Type B pancreatic cell (in vitro differentiated cells): ENCODE measurements at places on chromosomes 7 and 10.

- H3K27ac ChIP-seq, result no peak overlapping the region
- H3K36me3 ChIP-seq, result peaks cover 4% of the 10 kb centered on the region
- no peak overlapping the region for H3K4me3 ChIP-seq
- no peak for DNase-seq
These were observed 6.3 kb downstream of the CFAP69 start for GRCh38 chr7:90251304-90251635.

GRCh38 chr7:155643804-155644177 lies 670 bp upstream of the RBM33 start:
- peaks cover 63% of the 10 kb centered on the region for H3K36me3 ChIP-seq
- no peak for DNase-seq
- peaks cover 24% of the 10 kb centered on the region for H3K4me1 ChIP-seq
- peak overlapping the region; percentile 95 for H3K4me3 ChIP-seq
- no peaks in the 10 kb centered on the region for H3K27me3 ChIP-seq
- peak overlapping the region; percentile 96 for H3K27ac ChIP-seq

DNA sequence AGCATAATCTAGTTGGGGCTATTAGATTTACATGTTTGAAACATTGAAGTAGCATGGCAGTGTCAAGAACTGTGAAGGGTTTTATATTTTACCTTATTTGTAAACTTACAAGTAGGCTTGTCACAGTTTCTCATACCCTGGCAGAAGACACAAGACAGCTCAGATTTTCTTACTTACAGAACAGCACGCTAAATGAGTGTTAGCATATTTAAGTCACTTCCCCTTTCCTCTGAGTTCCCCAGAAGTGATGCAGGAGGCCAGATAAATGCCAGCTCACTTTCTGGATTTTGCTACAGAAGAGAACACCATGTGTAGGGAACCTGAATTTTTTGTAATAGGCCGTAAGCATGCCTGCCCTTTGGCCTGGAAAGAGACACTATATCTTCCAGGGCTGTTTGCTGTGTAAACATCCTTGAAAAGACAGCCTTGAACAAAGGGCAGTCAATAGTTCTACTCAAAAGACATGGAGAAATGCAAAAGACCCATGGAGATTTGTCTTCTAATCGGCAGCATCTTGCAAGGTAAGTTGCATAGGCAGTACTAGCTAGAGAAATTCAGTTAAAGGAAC lies 279.1 kb downstream of the PHF14 start:
- no peaks in the 10 kb centered on the region for H3K27me3 ChIP-seq
- H3K36me3 ChIP-seq, result no peaks in the 10 kb centered on the region
- no peak overlapping the region for H3K27ac ChIP-seq

DNA sequence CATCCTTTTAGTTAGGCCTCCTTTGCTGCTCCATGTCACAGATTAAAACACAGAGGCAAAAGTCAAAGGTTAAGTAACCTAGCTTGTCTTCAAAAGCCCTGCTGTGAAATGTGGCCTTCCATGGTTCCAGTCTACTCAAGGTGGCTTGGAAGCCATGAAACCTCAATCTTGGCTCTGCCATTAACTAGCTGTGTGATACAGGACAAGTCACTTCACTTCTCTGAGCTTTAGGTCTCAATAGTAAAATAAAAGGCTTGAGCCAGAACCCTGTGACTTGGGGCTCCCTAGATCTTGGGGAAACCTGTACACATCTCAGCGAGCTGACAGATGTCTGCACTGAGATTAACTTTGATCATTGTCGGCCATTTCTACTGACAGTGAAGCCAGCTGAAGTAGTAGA lies 48.0 kb upstream of the KMT2E start:
- DNase-seq, result no peak
- no peaks in the 10 kb centered on the region for H3K36me3 ChIP-seq
- no peak overlapping the region for H3K4me3 ChIP-seq
- H3K27me3 ChIP-seq, result no peaks in the 10 kb centered on the region

GRCh38 chr7:46072722-46073121 lies 151.7 kb upstream of the IGFBP3 start:
- H3K36me3 ChIP-seq, result no peaks in the 10 kb centered on the region
- peaks cover 3% of the 10 kb centered on the region for H3K27me3 ChIP-seq
- no peak overlapping the region for H3K27ac ChIP-seq
- DNase-seq, result no peak
- H3K4me1 ChIP-seq, result no peaks in the 10 kb centered on the region
- H3K4me3 ChIP-seq, result no peak overlapping the region

- peak overlapping the region; percentile 67 for H3K4me3 ChIP-seq
- peaks cover 3% of the 10 kb centered on the region for H3K36me3 ChIP-seq
- no peak overlapping the region for H3K27ac ChIP-seq
These were observed 2.2 kb downstream of the STRIP2 start for GRCh38 chr7:129436335-129436923.

DNA sequence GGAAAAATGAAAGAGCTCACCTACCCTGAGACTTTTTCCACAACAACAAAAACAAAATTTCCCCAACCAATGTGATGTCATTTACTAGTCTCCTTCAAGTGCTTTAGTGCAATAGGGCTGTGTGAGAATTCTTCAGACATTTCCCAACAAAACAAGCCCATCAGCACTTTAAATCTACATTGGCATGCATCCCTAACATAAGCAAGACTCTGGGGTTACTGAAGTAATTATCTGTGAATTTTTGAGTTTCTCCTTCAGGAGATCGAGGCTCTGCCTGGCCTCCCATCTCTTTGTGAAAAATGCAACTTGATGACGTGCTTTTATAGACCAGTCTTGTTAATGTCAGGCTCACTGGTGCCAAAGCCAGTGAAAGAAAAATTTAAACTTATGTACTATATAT lies 255.6 kb downstream of the GFRA1 start:
- DNase-seq, result no peak
- H3K27me3 ChIP-seq, result peaks cover 9% of the 10 kb centered on the region
- no peak overlapping the region for H3K27ac ChIP-seq
- peaks cover 36% of the 10 kb centered on the region for H3K4me1 ChIP-seq

DNA sequence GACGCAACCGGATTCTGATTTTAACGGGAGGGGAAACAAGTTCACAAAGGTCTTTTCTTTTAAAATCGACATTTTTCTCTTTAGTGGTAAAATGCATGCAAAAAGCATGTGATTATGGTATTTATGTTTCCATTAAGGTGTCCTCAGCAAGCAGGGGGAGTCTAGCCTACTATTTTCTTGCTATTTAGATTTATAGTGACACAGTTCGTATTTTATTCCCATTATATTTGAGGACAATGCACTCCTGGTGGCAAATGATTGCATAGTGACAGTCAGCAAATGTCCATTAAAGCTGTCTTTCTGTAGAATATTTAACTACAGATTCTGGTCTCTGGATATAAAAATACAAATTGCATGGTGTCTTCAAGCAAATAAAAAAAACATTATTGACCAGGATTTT lies 554.2 kb downstream of the PARD3 start:
- DNase-seq, result no peak
- H3K4me1 ChIP-seq, result peaks cover 15% of the 10 kb centered on the region
- no peak overlapping the region for H3K4me3 ChIP-seq
- no peaks in the 10 kb centered on the region for H3K27me3 ChIP-seq

DNA sequence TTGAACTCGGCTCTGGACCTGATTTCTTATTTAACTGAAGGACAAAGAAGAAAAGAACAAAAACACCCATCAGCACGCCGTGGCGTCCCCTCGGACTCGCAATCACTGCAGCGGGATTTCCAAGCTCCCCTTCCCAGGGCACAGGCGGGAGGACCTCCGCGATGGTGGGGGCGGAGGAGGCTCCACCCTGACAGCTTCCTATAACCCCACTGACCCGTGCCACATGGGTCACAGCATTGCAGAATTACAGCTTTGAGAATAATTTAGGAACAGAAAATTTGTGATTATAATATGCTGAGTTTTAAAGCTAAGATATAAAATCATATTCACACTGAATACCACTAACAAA lies 129.7 kb upstream of the SEC61G start:
- peaks cover 8% of the 10 kb centered on the region for H3K4me1 ChIP-seq
- H3K4me3 ChIP-seq, result peak overlapping the region; percentile 81
- H3K27ac ChIP-seq, result no peak overlapping the region
- H3K27me3 ChIP-seq, result peaks cover 19% of the 10 kb centered on the region
- no peak for DNase-seq

DNA sequence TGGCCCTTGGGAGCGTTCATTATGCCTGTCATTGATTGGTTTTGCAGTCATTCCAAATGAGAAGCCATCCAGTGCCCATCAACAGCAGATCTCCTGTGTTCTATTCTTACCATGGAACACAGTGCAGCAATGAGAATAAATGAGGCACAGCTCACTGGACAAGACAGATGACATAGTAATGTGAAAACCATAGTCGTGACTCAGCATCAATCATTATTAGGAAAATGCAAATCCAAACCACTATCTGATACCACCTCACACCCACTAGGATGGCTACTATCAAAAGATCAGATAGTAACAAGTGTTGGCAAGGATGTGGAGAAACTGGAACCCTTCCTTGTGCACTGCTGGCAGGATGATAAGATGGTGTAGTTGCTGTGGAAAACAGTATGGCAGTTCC lies 144.7 kb downstream of the ARHGAP22 start:
- H3K27ac ChIP-seq, result no peak overlapping the region
- DNase-seq, result no peak
- peaks cover 9% of the 10 kb centered on the region for H3K4me1 ChIP-seq
- no peak overlapping the region for H3K4me3 ChIP-seq

DNA sequence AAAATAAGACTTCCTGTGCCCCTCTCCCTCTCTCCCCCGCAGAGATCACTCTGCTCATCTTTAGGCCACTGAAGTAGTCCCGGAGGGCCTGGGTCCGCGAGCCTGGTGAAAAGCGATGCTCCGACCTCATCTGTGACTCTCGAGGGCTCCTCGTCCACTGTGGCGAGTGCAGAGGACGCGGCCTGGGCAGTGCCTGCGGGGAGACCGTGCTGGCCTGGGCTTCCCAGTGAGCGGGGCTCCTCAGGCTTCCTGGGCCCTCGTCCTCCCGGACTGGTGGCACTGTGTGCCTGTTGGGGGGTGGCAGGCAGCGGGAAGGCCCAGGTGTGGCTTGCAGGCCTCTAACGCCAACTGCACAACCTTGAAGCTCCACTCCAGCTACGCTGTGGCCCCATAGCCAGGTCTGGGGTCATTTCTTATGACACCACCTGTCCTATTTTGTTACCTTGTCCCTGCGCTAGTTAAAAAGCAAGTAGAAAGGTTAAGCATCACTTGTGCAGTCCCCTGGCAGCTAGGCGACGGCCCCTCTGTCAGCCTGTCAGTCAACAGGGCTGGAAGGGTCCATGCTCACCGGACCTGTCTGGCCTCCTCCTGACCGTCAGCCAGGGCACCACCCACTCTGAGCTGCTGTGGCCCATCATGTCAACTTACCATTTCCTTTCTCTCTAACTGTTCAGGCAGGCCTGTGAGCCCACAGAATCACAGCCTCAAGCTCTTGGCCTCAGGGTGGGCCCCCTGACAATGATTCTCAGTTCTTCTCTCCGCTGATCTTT lies 20.5 kb downstream of the MNX1 start:
- no peaks in the 10 kb centered on the region for H3K36me3 ChIP-seq
- H3K4me3 ChIP-seq, result no peak overlapping the region
- DNase-seq, result no peak

DNA sequence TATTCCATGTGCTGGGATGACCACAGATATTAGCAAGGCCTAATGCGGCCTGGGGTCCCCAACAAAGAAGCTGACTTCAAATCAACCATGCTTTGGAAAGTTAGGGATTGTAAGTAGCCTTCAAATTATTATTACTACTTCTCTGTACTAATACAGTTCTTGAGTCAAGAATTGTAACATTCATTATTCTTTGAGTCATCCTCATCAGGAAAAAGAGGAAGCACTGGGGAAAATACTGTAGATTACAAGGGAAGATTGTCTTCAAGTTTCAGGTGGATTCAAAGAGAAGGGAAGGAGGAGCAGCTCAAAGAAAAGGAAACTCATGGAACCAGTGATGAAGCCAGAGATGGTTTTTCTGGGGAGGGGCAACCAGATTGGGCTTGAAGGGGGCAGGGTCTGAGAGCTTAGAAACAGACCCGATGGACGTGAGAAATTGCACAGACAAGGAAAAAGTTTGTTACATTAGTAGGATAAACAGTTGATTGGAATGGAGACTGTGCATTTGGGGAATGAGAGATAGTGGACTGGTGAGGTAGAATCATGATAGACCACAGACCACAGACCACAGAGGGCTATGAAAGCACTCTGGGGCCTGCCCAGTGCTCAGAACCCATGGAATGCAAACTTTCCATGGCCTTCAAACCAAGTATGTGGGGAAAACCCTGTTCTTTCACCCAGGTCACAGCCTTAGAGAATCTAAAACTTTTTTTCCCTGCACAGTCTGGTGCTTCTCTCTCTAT lies 209.9 kb downstream of the ZNF365 start:
- no peaks in the 10 kb centered on the region for H3K4me1 ChIP-seq
- no peak overlapping the region for H3K27ac ChIP-seq
- H3K4me3 ChIP-seq, result no peak overlapping the region

DNA sequence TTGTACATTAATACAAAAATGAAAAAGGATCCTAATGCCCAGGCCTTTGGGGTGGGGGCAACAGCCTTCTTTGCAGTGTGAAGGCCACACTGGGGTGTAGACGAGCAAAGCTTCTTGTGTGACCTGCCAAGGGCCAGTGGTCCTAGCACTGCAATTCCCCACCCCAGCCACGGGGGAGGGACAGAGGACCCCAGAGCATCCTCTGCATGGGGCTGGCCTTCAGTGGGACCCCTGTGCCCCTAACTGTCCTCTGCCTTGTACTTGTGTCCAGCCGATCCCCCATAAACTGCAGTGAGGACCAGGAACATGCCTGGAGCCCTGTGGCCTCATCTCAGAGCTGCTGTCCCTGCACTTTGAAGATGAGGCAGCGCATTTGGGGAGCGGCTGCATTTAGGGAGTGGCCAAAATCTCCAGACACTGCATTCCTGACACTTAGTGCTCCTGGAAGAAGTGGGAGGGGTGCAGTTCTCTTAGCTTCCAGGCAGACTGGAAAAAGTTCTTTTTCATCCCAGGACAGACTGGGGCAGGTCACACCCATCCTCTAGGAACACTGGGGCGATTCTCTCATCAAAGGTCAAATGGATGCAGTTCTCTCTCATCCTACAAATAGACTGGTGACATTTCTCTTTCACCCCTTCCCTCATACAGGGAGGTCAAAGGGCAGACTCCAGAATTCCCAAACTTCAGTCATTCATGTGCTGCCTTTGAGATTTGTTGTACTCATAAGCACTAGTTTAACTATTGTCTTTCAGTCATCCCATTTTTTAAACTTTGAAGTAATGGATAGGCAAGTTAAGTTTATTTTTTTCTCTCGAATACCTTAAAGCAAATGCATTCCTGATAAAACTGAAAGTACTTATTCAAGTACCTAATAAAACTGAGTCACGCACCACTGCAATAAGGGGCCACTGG lies 922 bp upstream of the MYO1G start:
- DNase-seq, result no peak
- H3K27ac ChIP-seq, result peak overlapping the region; percentile 59
- H3K27me3 ChIP-seq, result no peaks in the 10 kb centered on the region
- peaks cover 16% of the 10 kb centered on the region for H3K36me3 ChIP-seq
